LHCN-M2 (cell line): ENCODE measurements at places on chromosomes 1 and 21.

DNA sequence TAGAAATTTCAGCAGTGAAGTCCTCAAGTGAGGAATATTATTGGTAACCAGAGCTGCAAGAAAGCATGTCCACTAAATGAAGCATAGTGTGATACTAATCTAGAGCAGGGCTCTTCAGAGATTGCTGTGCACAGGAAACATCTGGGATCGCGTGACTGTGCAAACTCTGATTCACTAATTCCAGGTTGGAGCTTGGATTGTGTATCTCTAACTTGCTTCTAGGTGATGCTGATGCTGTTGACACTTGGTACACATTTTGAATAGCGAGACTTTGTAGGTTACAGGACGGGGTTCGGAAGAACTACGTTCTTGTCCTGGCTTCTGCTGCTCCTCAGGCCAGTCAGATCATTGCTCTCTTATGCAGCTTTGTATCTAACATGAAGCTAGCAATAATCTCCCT lies 66.5 kb downstream of the PRRX1 start:
- no peak for DNase-seq

- DNase-seq: no peak
Observed at GRCh38 chr1:29240400-29240837, 4.1 kb downstream of the PTPRU start.

- DNase-seq: peak; percentile 60
Observed at GRCh38 chr21:32562426-32562825, 22.9 kb downstream of the TCP10L start.

DNA sequence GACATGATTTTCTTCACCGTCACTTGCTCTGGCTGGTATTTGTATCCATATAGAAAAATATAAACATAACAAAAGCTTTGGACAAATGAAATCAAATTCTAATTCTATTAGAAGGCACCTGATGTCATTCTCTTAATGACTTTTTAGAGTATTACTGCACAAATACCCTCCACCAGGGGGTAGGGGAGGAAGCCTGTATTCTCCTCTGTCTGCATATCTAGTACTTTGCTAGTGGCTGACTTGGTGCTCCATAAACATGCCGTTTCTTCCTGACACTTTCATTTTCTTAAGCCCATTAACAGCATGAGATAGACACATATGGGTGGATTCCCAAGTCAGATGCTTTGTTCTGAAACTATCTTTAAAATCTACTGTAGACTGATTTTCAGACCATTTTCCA lies 20.6 kb upstream of the KCNJ15 start:
- no peak for DNase-seq

GRCh38 chr1:42924082-42924850 lies 34.4 kb downstream of the SLC2A1 start:
- DNase-seq: peak; percentile 88

- DNase-seq: no peak
Observed at GRCh38 chr21:32173121-32173724, 105.6 kb downstream of the MIS18A start.

GRCh38 chr1:41330588-41331545 lies 30.4 kb upstream of the FOXO6 start:
- DNase-seq: no peak

DNA sequence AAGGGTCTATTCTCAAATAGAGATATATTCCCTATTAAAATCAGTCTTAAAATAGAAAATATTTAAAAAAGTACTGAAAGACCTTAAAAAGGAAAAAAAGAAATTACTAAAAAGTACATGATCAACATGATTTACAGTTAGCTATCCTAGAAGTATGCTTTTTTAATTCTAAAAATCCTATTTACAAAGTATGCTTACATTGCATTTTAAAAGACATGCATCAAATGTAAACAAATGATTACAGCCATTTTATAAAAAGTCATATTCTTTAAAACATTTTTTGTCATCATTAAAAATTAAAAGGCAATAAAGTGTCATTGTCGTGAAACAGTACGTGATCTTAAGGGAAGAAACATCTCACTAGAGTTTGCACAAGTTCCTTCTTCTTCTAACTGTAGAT lies 7.9 kb upstream of the C1orf52 start:
- no peak for DNase-seq

DNA sequence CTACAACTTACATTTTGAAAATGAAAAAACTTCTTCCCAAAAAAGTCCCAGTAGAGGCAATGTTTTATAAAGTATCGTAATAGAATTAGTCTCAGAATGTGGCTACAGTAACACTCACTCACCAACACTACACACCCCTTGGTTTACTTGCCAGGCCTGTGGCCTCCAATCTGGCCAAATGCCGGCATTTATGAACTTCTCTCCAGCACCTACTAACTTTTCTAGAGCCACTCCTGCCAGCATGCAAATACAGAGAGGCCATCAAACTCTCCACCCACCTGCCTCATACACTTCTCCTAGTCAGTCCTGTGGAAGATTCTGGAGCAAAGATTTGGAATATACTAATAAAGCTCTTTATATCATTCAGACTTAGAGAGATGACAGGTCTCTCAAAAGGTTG lies 32.3 kb downstream of the STPG1 start:
- no peak for DNase-seq

- DNase-seq: no peak
Observed at GRCh38 chr1:102252731-102253505, 256.2 kb upstream of the OLFM3 start.

DNA sequence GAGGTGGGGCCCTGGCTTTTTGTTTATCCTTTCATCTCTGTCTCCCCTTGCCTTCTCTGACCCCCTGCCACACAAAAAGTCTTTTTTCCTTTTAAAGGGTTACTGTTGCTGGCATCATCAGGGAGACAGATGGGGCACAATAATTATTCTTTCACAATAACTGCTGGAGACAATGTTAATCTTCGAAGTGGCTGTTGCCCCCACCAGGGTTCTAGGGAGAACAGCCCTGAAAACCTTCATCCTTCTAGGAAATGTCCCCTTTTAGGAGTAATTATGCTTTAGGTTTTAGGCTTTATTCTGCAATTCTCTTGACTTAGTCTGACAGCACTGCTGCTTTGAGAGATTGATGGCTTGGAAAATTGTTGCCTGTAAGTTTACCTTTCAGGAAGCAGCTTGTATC lies 150.0 kb downstream of the NOS1AP start:
- DNase-seq: no peak

DNA sequence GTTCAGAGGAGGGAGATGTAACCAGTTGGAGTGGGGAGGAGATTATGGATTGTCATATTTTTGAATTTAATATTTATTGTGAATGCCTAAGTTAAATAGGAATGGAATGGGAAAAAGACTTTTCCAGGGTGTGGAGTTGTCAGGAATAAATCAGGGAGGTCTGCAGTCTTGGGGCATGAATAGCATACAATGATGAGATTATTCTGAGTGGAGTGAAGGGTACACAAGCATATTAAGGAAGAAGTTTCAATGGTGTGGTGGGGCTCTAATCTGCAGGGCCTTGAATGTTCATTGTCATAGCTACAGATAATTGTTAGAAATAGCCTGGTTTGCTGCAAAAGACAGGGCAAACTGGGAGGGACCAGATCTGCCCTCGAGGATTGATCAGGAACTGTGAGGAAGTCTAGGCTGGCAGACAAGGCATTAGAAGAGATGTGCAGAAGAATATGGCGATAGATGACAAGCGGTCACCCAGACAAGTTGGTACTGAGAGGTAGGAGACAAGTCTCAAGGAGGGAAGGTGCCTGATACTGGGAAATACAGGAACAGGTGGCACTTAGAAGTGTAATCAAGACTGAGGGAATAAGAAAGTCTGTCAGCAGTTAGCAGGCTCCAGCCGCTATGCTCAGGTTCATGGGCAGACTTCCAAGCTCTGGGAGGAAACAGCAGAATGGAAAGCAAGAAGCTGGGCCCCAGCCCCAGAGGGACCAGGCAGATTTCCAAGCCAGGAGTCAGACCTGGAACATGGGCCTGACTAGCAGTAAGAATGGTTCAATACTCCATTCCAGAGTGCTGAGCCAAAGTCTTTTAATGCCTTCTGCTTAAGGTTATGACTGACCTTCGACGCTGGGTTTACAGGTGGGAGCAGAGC lies 20.9 kb upstream of the RGL1 start:
- DNase-seq: peak; percentile 61

GRCh38 chr1:50175719-50176639 lies 67.3 kb downstream of the ELAVL4 start:
- DNase-seq: no peak

DNA sequence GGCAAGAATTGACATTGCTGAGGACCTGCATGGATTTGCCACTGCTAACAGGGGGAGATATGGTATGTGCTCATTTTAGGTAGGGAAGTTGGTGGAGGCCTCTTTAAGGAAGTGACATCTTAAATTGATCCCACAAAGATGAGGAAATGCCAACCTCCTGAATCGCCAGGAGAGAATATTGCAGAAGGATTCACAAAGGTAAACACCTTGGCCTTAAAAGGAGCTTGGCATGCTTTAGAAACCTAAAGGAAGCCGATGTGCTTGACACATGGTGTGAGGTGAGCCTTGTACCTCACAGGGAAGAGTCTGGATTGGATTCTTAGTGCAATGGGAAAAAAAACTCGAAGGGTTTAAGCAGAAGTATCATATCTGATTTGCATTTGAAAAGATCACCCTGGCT lies 470.5 kb upstream of the DAB1 start:
- no peak for DNase-seq

GRCh38 chr1:197965132-197965840 lies 48.1 kb downstream of the LHX9 start:
- DNase-seq: no peak

GRCh38 chr1:208085655-208086515 lies 158.3 kb downstream of the PLXNA2 start:
- DNase-seq: no peak

DNA sequence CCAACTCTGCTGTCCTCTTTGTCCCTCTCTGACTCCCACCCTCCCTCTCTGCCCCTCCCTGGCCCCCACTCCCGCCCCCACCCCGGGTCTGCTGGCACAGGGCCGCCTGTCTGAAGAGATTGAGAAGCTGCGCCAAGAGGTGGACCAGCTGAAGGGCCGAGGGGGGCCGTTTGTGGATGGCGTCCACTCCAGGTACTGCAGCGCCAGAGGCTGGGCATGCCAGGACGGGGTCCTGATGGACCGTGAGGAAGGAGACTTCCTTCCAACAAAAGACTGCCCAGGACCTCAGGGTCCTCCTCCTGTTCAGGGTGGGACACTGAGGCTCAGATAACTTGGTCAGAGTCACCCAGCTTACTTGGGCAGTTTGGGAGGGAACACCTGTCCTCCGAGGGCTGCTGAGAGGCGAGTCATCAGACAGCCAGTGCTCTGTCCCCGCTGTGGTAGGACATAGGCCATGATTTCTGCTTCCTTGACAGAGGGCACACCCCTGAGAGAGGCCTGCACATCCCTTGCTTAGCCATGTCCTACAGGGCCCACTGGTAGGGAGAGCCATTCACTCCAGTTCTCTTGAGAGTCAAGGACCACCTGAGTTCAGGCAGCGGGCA lies 23.4 kb downstream of the PPFIA4 start:
- DNase-seq: peak; percentile 46

DNA sequence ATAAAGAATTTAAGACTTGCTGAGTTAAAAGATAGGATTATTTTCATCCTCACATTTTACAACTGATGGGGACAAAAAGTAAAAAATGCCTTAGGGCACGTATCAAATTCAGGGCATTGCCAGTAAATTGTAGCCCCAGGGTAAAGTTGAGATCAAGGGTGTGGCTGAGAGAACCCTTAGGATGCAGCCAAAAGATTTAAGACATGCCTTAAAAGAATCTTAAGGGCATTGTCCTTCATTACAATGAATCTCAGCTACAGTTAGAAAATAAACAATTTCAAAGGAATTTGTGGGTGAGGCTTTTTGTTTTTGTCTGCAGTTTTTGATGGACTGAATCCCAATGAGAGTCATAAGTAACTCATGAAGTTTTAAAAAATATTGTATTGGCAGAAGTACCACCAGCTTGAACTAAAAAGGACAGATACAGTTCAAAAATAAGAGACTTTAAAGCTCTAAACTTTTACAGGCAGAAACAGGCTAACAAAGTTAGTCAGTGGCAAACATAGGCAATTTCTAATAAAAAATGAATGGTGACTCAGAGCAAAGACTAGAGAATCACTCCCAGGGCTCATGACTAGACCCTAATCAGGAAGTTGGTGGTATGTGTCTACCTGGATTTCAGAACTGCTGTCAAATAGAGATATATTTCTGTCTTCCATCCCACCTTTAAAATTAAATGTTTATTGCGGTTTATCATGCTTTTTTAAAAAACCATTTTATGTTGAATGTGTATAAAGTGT lies 165.1 kb upstream of the SNX7 start:
- no peak for DNase-seq

DNA sequence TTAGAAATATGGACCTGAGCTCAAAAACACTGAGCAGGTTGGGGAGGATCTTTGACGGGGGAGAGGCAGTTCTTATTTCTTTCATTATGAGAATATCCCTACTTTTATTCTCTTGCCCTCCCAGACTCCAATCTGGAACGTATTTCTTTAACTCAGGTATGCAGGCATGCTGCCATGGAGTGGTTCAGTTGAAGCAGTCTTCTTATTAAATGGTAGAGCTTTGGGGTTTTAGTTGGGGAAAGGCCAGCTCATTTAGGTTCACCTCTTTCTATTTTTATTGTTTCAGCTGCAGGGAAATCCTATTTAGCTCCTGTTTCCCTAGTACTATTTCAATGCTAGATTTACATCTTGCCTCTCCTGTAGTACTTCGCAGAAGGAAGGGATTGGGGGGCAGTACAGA lies 198.9 kb downstream of the TTLL7 start:
- DNase-seq: no peak

DNA sequence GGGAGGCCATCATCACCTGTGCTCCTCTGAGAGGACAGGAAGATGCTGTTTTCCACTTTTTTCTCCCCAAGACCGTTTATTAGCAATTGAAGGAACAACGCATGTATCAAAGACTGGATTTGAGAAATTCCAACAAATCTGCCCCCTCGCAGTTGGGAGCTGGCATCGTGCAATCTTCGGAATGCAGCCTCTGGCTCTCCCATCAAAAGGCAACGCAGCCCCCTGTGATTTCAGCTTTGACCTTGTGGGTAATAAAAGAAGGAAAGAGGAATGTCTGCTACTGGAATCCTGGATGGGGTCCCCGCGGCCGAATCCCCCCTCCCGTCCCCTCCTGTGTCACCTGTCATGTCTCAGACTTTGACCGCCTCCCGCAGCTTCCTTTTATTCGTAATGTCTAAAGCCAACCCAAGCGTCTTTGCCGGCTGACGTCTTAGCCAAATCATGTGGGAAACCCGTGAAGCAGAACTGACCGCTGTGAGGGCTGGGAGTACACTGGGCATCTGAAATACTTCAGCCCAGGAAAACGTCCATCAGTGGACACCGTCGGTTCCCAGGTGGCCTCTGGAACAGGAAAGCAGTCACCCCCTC lies 101.5 kb downstream of the WDR4 start:
- no peak for DNase-seq

DNA sequence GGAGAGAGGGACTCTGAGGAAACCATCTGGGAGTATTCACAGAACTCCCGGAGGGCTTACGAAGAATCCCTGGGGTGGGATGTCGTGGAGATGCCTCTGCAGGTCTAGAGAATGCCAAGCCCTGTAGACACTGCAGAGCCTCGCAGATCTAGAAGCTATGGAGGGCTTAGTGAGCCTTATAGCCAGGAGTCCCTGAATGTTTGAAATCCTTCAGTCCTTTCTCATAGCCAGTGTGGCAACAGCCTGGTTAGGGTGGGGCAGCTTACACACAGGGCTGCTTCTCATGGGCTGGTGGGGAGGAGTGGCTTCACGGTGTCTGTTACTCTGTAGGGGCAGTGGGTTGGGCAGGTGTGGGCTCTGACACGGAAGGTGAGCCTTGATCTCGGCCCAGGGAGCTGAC lies 44.2 kb upstream of the KDM4A start:
- DNase-seq: no peak
